Uterus (tissue), 4 donors: ENCODE measurements at places on chromosomes 16 and 17.
A peak's percentile ranks its signal among the peaks of the same experiment; 100 is the strongest.

GRCh38 chr17:34117332-34117731 lies 137.8 kb upstream of the CCL2 start:
- no peaks in the 10 kb centered on the region for H3K36me3 ChIP-seq
- H3K4me1 ChIP-seq: no peaks in the 10 kb centered on the region
- no peak overlapping the region for H3K4me3 ChIP-seq
- DNase-seq: no peak
- no peaks in the 10 kb centered on the region for H3K27me3 ChIP-seq
- H3K27ac ChIP-seq: no peak overlapping the region

- H3K4me1 ChIP-seq: no peaks in the 10 kb centered on the region
- no peak overlapping the region for H3K27ac ChIP-seq
- peaks cover 5% of the 10 kb centered on the region for H3K27me3 ChIP-seq
- no peaks in the 10 kb centered on the region for H3K36me3 ChIP-seq
- no peak overlapping the region for H3K4me3 ChIP-seq
These were observed 291.1 kb downstream of the FOXL1 start for GRCh38 chr16:86869288-86870022.

GRCh38 chr17:55576237-55576995 lies 65.2 kb upstream of the SMIM36 start:
- no peaks in the 10 kb centered on the region for H3K36me3 ChIP-seq
- peak overlapping the region; percentile 25 for H3K4me3 ChIP-seq
- H3K27ac ChIP-seq: peak overlapping the region; percentile 88
- no peaks in the 10 kb centered on the region for H3K4me1 ChIP-seq
- H3K27me3 ChIP-seq: no peaks in the 10 kb centered on the region

GRCh38 chr16:74296104-74296431 lies 546 bp upstream of the PSMD7 start:
- no peaks in the 10 kb centered on the region for H3K27me3 ChIP-seq
- H3K4me3 ChIP-seq: peak overlapping the region; percentile 96
- DNase-seq: no peak
- peak overlapping the region; percentile 93 for H3K27ac ChIP-seq
- H3K36me3 ChIP-seq: no peaks in the 10 kb centered on the region

DNA sequence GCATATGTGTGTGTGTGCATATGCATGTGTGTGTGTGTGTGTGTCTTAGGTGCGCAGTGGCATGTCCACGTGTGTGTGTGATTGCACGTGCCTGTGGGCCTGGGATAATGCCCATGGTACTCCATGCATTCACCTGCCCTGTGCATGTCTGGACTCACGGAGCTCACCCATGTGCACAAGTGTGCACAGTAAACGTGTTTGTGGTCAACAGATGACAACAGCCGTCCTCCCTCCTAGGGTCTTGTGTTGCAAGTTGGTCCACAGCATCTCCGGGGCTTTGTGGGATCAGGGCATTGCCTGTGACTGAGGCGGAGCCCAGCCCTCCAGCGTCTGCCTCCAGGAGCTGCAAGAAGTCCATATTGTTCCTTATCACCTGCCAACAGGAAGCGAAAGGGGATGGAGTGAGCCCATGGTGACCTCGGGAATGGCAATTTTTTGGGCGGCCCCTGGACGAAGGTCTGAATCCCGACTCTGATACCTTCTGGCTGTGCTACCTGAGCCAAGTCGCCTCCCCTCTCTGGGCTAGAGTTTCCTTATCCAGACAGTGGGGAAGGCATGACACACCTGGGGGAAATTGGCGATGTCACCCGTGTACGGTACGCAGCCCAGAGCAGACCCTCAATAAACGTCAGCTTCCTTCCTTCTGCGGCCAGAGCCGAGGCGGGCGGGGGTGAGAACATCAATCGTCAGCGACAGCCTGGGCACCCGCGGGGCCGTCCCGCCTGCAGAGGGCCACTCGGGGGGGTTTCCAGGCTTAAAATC lies 47.6 kb downstream of the IL21R start:
- H3K27ac ChIP-seq: no peak overlapping the region
- no peaks in the 10 kb centered on the region for H3K36me3 ChIP-seq
- no peaks in the 10 kb centered on the region for H3K4me1 ChIP-seq
- H3K27me3 ChIP-seq: no peaks in the 10 kb centered on the region

GRCh38 chr16:77946823-77947222 lies 75.5 kb upstream of the CLEC3A start:
- no peaks in the 10 kb centered on the region for H3K36me3 ChIP-seq
- no peaks in the 10 kb centered on the region for H3K27me3 ChIP-seq
- no peak overlapping the region for H3K4me3 ChIP-seq
- no peak for DNase-seq

- DNase-seq: no peak
- no peak overlapping the region for H3K27ac ChIP-seq
- no peak overlapping the region for H3K4me3 ChIP-seq
- no peaks in the 10 kb centered on the region for H3K27me3 ChIP-seq
These were observed 95.0 kb downstream of the ADCY9 start for GRCh38 chr16:4021070-4021779.

DNA sequence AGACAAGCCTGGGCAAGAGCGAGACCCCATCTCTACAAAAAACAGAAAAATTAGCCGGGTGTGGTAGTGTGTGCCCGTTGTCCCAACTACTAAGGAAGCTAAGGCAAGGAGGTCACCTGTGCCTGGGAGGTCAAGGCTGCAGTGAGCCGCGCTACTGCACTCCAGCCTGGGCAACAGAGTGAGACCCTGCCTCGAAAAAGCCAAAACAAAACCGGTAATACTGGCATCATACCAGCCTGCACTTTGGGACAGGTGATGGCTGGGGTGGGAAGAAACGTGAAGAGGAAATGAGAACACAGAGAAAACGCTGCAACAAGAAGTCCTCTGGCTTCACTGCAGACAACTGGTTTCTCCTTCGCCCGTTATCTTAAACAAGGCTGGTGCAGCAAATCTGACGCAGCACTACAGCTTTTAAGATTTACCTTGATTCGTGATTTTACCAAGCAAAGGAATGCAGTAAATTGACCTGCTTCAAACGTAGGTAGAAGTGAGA lies 725 bp upstream of the CASC3 start:
- H3K4me1 ChIP-seq: no peaks in the 10 kb centered on the region
- peak; percentile 30 for DNase-seq
- H3K27ac ChIP-seq: peak overlapping the region; percentile 96

DNA sequence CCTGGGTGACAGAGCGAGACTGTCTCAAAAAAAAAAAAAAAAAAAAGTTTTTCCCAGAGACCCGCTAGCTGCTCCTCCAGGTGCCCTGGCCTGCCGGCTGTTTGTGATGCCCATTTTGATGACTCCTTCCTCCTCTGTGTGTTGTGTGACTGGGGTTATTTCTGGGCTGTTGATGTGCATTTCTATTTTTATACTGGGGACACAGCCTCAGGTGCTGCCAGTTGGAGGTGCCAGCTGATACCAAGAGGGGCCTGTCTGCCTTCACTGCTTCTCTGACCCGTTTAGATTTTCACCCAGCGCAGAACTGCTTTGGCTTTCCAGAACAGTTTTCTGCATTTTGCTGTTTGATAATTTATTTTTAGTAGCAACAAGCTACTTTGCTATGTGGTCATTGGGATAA lies 6.7 kb downstream of the PLA2G15 start:
- H3K27ac ChIP-seq: no peak overlapping the region
- H3K4me3 ChIP-seq: no peak overlapping the region
- DNase-seq: no peak
- H3K27me3 ChIP-seq: no peaks in the 10 kb centered on the region
- no peaks in the 10 kb centered on the region for H3K4me1 ChIP-seq

GRCh38 chr17:35087731-35088355 lies 24.3 kb upstream of the RFFL start:
- no peaks in the 10 kb centered on the region for H3K27me3 ChIP-seq
- H3K27ac ChIP-seq: peak overlapping the region; percentile 86
